Forelimb muscle (tissue), 1 donor: ENCODE measurements at places on chromosomes 2 and 18. TPM values are rescaled to one million over a fixed set of nuclear protein-coding genes. Genes with fewer than 3 reads are reported as not detected.

GRCh38 chr2:223008956-223009355, 43.0 kb upstream of the KCNE4 start:
- no peak for DNase-seq

- DNase-seq = peak; percentile 64
Observed at GRCh38 chr2:196987649-196988364, 61.3 kb upstream of the PGAP1 start.

DNA sequence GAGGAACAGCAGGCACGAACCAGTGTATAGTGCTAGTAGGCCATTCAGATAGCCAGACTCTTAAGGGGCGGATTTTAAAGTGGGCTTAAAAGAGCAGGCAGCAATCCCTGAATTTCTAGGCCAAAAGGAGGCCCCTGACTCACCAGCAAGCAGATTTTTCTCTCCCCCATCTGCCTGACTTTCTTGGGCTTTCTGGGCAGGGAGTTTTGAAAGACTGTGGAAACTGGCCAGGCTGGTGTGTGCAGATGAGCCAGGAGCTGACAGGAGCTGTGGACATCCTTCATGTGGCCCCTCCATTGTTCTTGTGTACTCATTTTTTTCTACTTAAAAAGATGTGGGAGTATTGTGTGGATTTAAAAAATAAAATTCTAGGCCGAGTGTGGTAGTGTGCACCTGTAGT, 59.0 kb downstream of the GLI2 start:
- DNase-seq = no peak

The DUSP11 gene
- 17.0 TPM for polyA plus RNA-seq

GRCh38 chr18:45107425-45107824, 426.7 kb downstream of the SETBP1 start:
- no peak for DNase-seq

The GALNT14 gene
- 2.4 TPM for polyA plus RNA-seq

- DNase-seq = no peak
Observed at GRCh38 chr2:169254774-169255173, 107.6 kb downstream of the LRP2 start.

DNA sequence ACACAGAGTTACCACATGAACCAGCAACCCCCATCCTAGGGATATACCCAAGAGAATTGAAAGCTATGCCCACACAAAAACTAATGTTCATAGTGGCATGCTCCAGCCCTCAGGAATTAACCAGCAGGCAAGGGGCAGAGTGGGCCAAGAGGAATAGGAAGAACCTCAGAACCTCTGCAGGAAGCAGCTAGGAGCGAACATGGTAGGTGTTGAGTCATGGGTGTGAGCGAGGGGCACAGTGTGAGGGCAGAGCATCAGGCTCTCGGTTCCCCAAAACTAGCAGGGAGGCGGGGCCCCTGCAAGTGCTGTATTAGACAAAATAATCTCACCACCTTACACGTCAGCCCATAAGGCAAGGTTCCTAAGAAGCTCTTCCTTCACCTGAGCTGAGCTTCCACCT, 5.6 kb upstream of the RUFY4 start:
- DNase-seq = no peak
